CD4-positive, alpha-beta T cell treated with Interleukin-15 for 4 hours (primary cell): ENCODE measurements at places on chromosomes 3 and 15.
A peak's percentile ranks its signal among the peaks of the same experiment; 100 is the strongest.

GRCh38 chr3:117927825-117928224 lies 1106.8 kb downstream of the IGSF11 start:
- no peak for DNase-seq

DNA sequence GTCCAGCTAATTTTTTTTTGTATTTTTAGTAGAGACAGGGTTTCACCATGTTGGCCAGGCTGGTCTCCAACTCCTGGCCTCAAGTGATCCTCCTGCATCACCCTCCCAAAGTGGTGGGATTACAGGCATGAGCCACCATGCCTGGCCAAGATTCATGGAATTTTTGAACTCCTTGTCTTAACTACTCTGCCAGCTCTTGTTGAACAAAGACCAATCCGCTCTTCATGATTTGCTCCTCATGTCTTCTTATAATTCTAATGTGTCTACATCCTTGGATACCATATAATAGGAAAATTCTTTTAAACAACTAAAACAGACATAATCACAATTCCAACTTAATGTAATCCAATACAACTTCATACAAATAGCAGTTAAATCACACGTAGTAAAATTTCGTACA lies 21.3 kb downstream of the UBA5 start:
- DNase-seq = no peak

- no peak for DNase-seq
These were observed 521.5 kb upstream of the PPP2R3A start for GRCh38 chr3:135444058-135444457.

GRCh38 chr15:53675832-53676231 lies 83.6 kb downstream of the WDR72 start:
- no peak for DNase-seq

DNA sequence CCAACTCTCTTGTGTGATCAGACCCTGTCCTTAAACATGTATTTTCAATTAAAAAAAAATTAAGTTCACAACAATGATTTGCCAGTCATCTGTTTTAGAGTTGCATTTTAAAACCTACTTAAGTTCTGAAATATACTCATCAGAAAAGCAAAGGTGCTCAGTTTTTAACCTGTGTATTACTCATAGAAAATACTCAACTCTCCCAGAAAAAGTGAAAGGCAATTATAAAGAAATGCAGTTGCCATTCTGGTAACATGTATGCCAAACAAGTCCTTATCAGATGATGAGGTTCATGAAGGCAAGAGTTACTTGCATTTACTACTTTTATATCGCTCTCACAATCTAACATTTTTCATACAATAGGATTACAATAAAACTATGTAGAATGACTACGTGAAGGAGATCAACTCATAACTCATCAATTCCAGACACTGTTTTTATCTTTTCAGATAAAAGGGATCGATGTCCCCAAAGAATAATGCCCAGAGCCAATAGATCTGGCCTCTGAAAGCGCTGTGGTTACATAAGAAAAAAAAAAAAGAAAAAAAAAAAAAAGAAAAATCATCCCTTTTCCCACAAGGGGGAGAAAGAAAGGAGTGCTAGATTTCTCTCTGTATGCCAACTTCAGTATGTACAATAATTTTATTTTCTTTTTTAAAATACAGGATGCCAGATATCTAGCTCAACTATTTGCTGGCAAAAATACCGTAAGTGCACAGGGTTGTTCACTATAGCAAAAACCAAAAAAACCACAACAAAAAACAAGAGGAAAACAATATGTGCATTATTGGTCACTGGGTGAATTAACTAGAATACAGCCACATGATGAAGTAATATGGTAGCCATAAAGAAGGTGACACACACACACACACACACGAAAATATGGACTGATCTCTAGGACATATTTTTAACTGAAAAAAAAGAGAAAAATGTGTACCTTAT lies 137.4 kb downstream of the NR1I2 start:
- DNase-seq = no peak

DNA sequence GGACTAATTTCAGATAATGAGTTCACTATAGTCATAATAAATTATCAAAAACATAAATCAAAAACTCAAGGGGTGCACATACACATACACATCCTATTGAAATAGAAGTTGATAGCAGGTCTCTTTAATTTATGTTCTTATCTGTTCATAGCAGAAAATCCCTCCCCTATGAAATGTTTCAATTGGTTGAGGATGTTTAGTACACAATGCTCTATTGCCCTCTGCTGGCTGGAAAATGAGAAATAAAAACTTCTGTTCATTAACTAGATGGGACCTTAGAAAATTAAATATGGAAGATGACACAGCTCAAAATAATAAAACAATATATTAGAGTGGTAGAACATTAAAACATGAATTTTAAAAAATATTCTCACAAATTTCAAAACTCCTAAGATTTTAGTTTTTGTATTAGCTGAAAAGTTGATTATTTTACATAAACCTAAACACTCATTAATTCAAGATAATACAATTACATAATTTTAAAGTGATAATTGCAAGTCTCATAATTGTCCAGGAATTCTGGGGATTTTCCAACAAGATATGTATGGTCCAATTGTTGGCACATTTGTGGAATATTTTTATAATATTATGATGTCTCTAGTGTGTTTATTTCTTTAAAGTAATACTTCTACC lies 735.0 kb downstream of the ROBO1 start:
- DNase-seq = no peak

- DNase-seq = peak; percentile 10
These were observed 15.9 kb downstream of the CEP70 start for GRCh38 chr3:138578141-138578540.

DNA sequence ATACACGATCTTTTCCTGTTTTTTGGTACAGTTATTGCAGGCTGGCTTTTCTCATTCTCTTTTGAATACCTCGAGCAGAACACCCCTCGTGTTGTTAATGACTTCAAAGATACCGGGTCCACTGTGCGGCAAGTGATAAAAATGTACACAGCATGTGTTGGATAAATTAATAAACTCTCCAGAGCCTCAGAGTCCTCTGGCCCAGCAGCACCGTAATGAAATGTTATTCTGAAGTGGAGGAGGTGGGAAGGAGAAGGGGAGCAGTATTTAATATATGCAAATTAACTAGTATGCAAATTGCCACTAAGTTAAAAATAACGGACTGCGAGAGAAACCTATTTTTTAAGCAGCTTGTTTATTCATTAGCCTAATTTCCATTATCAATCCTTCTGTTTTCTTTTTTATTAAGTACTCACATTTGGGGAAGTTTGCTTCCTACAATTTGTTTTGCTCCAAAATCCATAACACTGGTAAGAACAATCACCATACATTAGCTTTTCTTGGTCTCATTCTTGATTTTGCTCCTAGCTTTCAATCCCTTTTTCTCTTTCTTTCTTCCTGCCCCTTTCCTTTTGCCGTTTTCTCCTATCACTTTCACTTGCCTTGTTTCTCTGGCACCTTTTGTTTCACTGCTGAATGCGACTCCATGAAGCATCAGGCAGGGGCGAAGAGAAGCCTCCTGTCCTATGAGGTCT lies 462.3 kb upstream of the PPP2R3A start:
- no peak for DNase-seq

DNA sequence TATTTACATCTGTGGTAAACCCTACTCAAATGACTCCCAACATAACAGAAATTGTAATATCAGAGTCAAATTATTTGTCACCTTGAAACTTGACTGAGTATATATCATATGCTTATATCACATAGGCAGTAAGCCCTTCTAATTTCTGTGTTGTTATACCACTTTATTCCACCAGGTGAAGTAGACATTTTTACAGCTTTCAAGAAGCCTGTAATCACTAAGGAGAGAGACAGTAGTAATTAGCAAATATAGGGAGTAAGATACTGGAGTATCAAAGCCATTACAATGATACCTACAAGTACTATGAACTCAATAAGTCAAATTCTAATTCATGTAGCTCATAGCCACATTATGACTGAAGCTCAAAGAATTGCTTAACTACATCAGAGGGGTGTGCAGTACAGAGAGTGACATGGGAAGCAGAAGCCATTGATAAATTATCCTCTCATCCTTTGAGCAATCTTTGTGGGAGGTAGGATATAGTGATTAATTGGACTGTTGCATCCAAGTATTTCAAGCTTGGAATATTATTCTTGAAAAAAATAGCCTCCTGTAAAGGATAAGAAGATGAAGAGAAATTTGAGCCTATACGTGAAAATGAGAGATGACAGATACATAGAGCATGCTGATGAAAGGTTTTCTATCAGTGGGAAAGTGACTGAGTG lies 1005.9 kb downstream of the ZPLD1 start:
- DNase-seq = no peak

DNA sequence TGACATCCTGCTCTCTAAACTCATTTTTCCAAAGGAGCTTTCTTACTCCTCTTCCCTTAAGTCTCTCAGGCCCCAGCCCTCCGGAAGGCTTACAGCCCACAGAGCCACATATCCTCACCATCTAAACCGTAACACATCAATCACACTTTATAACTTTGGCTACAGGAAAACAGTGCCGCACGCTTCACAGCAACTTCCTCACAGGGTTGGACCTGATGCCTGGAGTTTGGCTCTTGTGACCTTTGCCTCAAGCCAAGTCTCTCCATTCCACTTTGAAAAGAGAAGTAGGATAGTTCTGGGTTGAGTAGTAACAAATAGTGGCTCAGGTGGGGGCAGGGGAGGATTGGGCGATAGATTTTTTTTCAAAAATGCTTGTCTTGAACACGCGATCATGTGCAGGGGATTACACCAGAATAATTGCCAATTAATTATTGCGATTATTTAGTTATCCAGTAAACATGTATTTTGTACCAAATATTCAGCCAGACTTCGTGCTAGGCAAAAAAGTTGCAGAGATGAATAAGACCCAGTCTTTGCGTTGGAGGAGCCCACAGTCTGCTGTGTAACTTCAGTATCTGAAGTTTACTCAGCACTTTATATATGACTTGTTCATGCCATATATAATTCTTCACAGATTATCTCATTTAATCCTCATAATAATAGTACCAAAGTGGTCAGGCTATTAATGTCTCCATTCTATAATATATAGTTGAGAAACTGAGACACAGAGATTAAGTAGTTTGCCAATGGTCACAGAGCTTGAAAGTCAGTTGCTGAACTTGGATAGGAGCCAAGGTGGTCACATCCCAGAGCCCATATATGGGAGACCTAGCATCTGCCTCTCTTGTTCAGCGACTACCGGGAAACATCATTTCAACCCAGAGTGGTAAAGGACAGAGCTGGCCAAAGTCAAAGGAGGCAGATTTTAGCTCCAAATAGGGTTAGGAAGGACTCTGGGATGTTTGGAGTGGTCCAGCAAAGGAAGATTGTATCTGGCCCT lies 2.4 kb upstream of the ETV5 start:
- no peak for DNase-seq

- no peak for DNase-seq
These were observed 31.7 kb downstream of the UQCC5 start for GRCh38 chr3:52568069-52568468.

- DNase-seq = no peak
These were observed 96.4 kb downstream of the IL12A start for GRCh38 chr3:160084998-160085397.

- no peak for DNase-seq
These were observed 296.8 kb downstream of the ARRDC4 start for GRCh38 chr15:98257290-98257689.

GRCh38 chr3:58359621-58360020 lies 26.9 kb downstream of the PXK start:
- DNase-seq = no peak
